ENCODE measurements at places on chromosomes 2 and 18.

DNA sequence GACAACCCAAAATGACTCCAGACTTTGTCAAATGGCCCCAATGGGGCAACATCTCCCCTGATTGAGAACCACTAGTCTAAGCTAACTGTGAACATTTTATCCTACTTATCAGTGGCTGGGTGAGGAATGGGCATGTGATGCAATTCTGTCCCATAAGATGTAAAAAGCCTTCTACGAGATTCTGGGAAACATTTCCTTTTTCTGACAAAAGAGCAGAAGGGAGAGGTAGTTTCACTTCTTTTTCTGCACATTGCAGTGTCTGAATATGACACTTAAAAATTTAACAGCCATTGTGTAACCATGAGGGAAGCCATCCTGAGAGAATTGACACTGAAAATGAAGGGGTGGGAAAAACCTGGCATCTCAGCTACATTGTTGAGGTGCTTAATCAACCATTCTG, 17.3 kb upstream of the MARCHF4 start:
- DNase-seq = no peak

GRCh38 chr2:99878581-99879350, 263.6 kb downstream of the AFF3 start:
- DNase-seq = no peak

- DNase-seq = no peak
Measured at GRCh38 chr18:79186649-79187048, 117.5 kb downstream of the ATP9B start.

DNA sequence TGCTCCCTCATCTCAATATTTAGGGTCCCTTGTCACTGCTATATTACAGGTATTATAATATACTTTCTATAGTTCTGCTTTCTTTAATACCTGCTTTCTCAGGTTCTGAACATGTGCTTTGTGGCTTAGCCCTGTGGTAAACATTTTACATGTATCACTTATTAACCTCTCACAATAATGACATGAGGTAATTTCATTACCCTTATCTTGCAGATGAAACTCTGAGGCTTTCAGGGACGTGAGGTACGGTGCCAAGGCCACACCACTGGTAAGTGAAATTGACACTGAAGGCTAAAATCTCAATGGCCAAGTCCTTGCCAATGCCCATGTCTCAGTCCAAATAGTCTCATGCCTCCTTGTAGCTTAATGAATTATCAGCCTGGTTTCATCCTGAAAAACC, 21.7 kb downstream of the LINC00305 start:
- no peak for DNase-seq

GRCh38 chr2:46097714-46098480, 199.3 kb upstream of the EPAS1 start:
- no peak for DNase-seq

DNA sequence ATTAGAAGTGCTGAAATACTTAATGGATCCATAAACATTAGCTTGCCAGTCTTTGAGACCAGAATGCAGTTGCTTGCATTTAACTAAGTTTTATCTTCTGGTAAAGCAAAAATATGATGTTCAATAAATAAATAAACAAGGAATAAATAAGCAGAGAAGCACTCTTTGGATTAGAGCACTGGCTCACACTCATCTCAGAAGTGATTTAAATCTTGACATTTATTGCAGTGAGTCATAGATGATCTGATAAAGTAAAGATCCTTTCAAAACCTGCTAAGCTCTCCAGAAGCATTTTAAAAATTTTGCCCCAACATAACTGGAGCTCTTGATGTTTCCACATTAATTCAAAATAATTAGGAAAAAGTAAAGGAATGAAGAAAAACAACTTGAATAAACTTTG, 66.8 kb downstream of the KYNU start:
- no peak for DNase-seq

- no peak for DNase-seq
Measured at GRCh38 chr18:6489977-6490376, 75.3 kb upstream of the L3MBTL4 start.

DNA sequence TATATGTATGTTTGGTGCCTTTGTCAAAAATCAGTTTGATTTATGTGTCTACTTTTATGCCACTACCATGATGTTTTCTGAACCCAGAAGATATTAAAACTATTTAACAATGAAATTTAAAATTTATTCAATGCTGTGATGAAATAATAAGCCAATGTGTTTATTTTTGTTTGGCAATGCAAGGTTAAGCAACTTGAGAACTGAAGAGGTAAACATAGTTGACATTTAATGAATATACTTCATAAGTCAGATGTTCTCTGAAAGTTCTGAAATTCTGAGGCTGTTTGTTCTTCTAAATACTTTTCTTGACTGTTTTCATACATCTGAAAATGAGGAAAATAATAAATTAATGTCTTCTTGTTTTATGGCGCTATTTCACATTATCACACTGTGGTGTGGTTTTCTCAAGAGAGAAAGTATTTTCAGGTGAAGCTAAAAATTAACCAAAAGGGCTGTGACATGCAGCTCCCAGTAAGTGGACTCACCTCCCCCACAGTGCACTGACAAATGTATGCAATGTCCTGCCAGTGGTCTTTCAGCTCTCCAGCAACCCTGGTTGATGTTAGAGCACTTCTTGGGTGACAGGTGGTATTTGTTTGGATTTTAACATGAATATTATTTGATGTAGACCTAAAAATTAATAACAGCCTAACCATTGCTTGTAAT, 863.6 kb upstream of the SALL3 start:
- no peak for DNase-seq

DNA sequence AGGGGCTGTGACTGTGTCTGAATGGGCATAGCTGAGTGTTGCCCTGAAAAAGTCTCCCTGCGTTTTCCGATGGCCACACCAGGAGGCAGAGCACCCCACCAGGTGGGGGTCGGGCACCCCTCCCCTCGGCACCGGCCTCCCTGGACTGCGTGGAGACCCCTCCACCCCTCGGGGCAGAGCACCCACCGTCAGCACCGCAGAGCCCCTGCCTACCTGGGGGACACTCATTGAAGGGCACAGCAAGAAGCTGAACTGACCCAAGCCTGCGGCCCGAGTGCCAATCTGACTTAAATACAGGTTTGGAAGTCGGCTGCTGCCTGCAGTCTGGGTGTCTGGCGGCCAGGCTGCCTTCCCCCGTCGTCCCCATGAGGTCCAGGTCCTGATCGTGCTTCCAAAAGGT, 69.9 kb downstream of the KCNG2 start:
- DNase-seq = no peak

- DNase-seq = peak; percentile 52
Measured at GRCh38 chr2:46942143-46942526, 26.5 kb upstream of the MCFD2 start.

DNA sequence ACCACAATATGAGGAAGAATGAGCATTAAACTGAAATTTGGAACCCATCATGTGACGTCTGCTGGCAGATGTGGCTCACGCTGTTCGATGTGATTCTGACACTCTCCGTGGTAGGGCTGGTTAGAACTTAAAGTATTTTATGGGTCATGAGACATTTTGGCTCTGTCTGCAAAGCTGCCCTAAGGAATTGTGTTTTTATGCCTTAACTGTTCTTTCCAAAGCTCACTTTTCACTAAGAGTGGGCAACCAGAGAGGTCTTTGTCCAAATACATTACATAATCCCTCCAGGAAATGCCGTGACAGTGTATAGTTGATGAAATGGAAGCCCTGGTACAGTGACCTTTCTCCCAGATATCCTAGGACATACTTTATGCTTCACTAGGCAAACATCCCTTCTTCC, 119.1 kb downstream of the AQP4 start:
- no peak for DNase-seq

DNA sequence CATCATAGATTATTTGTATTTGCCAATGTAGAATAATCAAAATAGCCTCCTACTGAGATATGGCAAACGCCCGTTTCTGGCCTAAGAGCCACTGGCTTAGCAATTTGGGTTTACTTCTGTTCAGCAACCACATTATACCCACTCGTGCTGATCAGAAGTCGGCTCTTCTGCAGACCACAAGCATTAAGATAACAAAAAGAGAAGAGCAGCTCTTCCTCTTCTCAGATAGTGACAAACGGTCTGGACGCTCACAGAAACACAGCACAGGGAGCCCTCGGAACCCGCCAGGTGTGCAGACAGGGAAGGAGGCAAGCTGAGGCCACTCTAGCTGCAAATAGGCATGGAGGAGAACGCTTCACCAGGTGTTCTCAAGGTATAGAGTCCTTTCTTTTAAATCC, 164.0 kb downstream of the HDAC4 start:
- DNase-seq = no peak

GRCh38 chr2:181371782-181372645, 85.2 kb upstream of the ITGA4 start:
- no peak for DNase-seq

DNA sequence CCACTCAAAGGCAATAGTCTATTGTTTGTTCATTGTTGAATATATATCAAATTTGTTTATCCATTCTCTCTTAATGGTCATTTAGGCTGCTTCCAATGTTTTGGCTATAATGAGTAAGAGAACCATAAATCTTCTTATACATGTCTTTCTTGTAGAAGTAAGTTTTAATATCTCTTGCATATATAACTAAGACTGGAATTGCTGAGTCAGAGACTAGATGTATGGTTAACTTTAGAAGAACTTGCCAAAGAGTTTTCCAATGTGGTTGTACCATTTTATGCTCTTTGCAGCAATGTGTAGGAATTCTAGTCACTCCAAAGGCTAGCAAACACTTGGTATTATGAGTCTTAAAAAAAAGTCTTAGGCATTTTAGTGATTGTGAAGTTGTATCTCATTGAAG, 610.0 kb upstream of the GCFC2 start:
- no peak for DNase-seq

GRCh38 chr2:76381624-76382023, 670.9 kb upstream of the GCFC2 start:
- DNase-seq = no peak

- no peak for DNase-seq
Measured at GRCh38 chr2:57759131-57759530, 287.5 kb upstream of the VRK2 start.

DNA sequence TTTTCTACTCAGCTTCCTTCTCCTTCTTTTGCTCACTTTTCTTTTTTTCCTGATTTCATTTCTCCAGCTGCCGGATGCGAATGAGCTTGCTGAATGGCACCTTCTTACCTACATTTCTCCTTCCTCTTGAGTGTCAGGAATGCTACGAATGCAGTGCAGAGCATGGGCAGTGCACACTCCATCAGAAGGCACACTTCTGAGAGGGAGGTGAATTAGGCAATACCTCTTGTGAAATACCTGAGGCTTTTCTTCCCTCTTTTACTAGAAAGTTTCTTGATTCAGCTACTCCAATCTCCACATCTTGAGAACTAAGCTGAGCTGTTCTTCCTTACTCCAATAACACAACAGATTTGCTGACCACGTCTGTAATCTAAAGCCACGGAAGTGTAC, 51.1 kb downstream of the PLEKHM3 start:
- no peak for DNase-seq
